ENCODE measurements at places on chromosomes 3 and 15.

DNA sequence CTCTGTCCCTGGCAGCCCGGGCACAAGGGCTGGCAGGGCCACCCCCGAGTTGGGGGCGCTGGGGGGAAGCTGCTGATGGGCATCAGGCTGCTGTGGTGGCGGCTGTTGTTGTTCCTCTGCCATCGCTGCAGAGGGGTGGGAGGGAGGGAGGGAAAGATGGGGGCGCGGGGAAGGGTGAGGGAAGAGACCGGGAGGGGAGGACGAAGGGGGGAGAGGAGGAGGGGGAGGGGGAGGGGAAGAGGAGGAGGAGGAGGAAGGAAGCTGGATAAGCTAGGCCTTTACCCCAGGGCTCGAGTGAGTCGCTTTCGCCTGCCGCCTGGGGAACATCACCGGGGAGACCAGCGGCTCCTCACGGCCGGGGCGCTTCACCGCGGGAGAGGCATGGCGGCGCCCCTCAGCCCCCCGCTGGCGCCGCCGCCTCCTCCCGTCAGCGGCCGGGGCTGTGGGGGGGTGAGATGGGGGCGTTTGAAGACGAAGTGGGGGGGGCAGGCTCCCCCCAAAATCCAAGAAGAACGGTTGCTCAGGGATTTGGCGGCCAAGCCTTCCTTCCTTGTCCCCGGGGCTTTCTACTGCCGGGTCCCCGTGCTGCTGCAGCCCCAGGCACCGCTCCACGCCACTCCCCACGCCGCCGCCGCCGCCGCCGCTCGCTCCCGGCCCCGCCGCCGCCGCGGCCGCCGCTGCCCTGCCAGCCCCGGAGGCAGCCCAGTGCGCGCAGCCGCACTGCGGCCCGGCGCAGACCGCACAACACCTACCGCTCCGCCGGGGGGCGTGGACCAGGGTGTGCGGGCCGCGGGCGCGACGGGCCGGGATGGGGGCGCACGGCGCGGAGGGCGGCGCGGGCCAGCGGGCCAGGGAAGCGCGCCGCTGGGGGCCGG, at the start of gene RFX7:
Gene RFX7, minus strand, starts transcription at position 717 of the 875 bp plus-strand sequence. Its CDS starts 594 bp downstream, at position 123.
- peak within 1 kb of the TSS; percentile 91 for H3K27ac ChIP-seq
- peak; percentile 84 for DNase-seq
- peaks cover 8% of the 10 kb centered on the region for H3K4me1 ChIP-seq
- peak within 1 kb of the TSS; percentile 92 for H3K4me3 ChIP-seq
- no peaks in the 10 kb centered on the region for H3K27me3 ChIP-seq
- no peaks in the 10 kb centered on the region for H3K36me3 ChIP-seq

GRCh38 chr3:151196434-151196833, 6.6 kb downstream of the GPR171 start:
- DNase-seq = no peak
- no peak overlapping the region for H3K27ac ChIP-seq
- H3K27me3 ChIP-seq = no peaks in the 10 kb centered on the region
- no peak overlapping the region for H3K4me3 ChIP-seq
- no peaks in the 10 kb centered on the region for H3K4me1 ChIP-seq
- H3K36me3 ChIP-seq = no peaks in the 10 kb centered on the region

- no peaks in the 10 kb centered on the region for H3K36me3 ChIP-seq
- H3K27me3 ChIP-seq = no peaks in the 10 kb centered on the region
- DNase-seq = no peak
- H3K4me3 ChIP-seq = peak overlapping the region; percentile 33
Observed at GRCh38 chr3:15520185-15520584, 1.3 kb downstream of the COLQ start.

DNA sequence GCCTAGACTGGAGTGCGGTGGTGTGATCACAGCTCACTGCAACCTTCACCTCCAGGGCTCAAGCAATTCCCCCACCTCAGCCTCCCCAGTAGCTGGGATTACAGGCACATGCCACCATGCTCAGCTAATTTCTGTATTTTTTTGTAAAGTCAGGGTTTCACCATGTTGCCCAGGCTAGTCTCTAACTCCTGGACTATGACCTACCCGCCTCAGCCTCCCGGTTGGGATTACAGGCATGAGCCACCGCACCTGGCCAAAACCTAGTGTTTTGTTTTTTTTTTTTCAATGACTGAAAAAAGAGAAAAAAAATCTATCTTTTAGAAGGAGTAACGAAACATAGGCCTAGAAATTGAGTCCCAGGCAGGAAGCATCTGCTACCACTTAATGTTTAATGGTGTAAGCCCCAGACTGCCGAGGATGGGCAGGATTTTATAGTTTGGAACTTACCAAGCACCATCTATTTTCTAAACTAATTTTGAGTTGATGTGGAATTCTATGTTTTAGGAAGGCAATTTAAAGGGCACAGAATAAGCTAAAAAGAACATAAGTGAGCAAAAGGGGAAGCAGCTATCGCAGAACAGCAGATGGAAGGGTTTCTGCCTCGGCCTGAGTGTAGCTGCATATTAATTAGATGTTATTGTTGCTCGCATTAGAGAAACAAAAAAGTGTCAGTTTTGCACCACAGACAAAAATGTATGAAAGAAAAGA, 24.2 kb upstream of the CA12 start:
- no peaks in the 10 kb centered on the region for H3K4me1 ChIP-seq
- H3K4me3 ChIP-seq = no peak overlapping the region
- no peaks in the 10 kb centered on the region for H3K36me3 ChIP-seq
- peaks cover 4% of the 10 kb centered on the region for H3K27me3 ChIP-seq
- DNase-seq = no peak
- H3K27ac ChIP-seq = no peak overlapping the region

GRCh38 chr15:71444032-71444810, 328.9 kb downstream of the THSD4 start:
- no peak for DNase-seq
- no peak overlapping the region for H3K27ac ChIP-seq
- H3K36me3 ChIP-seq = no peaks in the 10 kb centered on the region
- peaks cover 5% of the 10 kb centered on the region for H3K4me1 ChIP-seq
- no peak overlapping the region for H3K4me3 ChIP-seq

DNA sequence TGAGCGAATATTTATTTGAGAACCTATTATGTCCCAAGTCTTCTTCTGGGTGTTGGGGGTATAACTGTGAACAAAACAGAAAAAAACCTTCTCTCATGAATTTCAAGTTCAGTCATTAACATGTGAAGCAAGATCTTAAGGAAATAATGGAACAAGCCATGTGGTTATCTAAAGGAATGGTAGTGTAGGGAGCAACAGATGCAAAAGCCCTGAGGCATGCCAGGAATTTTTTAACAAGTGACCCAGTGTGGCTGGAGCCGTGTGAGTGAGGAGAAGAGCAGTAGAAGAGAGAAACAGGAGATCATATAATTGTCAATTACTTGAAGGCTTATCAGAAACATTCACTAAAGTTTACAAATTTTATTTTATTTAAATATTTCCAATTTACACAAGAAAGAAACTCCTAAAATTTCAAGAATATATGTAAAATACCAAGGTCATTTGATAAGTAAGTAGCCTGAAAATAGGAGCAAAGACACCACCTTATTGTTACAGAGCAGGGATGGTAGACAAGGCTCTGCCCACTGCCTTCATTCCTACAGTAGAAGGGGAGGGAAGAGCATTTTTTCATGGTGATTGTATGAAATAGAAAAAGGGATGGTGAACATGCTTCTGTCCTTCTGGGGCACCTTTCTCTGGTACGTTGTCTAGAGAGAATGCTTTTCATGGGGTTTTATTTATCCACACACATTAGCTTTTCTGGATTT, 345.1 kb downstream of the PLOD2 start:
- H3K36me3 ChIP-seq = no peaks in the 10 kb centered on the region
- H3K27me3 ChIP-seq = no peaks in the 10 kb centered on the region
- DNase-seq = no peak
- H3K4me1 ChIP-seq = no peaks in the 10 kb centered on the region
- H3K27ac ChIP-seq = no peak overlapping the region

- H3K36me3 ChIP-seq = no peaks in the 10 kb centered on the region
- no peak for DNase-seq
- peaks cover 4% of the 10 kb centered on the region for H3K4me1 ChIP-seq
- H3K4me3 ChIP-seq = no peak overlapping the region
- H3K27me3 ChIP-seq = no peaks in the 10 kb centered on the region
Observed at GRCh38 chr3:100602506-100603444, 6.6 kb upstream of the ADGRG7 start.

- no peak for DNase-seq
- no peaks in the 10 kb centered on the region for H3K36me3 ChIP-seq
- H3K4me1 ChIP-seq = no peaks in the 10 kb centered on the region
- H3K27ac ChIP-seq = no peak overlapping the region
- peaks cover 6% of the 10 kb centered on the region for H3K27me3 ChIP-seq
- H3K4me3 ChIP-seq = no peak overlapping the region
Observed at GRCh38 chr3:72597756-72598195, 250.5 kb downstream of the SHQ1 start.

- H3K27me3 ChIP-seq = no peaks in the 10 kb centered on the region
- H3K4me1 ChIP-seq = no peaks in the 10 kb centered on the region
- no peaks in the 10 kb centered on the region for H3K36me3 ChIP-seq
- peak overlapping the region; percentile 70 for H3K27ac ChIP-seq
- no peak for DNase-seq
Observed at GRCh38 chr15:78263907-78264303, 457 bp upstream of the DNAJA4 start.

DNA sequence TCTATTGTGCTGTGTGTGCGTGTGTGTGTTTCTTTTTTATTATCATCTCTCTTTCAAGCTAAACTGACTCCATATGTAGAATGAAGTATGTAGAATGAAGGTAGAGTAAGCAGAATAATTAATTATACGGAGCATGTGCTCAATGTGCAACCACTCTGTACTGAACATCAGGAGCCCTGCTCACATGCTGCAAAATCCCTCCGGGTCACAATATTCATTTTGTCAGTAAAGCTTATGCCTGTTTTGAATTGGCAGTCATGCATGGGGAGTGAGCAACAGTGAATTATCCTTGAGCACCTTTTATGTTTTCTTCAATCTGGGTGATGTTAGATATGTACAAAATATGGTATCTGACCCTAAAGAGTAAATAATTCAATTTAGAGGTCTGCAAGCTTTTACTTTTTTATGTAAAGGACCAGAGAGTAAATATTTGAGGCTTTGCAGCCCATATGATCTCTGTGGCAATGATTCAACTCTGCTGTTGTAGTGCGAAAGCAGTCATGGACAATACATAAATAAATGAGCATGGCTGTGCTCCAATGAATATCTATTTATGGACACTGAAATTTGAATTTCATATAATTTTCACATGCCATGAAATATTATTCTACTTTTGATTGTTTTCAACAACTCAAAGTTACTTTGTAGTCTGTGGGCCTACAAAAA, 199.9 kb downstream of the VGLL3 start:
- H3K4me3 ChIP-seq = no peak overlapping the region
- no peaks in the 10 kb centered on the region for H3K27me3 ChIP-seq
- DNase-seq = no peak
- H3K27ac ChIP-seq = no peak overlapping the region

GRCh38 chr15:56460071-56460470, 4.9 kb downstream of the MNS1 start:
- H3K36me3 ChIP-seq = no peaks in the 10 kb centered on the region
- no peaks in the 10 kb centered on the region for H3K4me1 ChIP-seq
- H3K27me3 ChIP-seq = no peaks in the 10 kb centered on the region
- H3K4me3 ChIP-seq = no peak overlapping the region
- H3K27ac ChIP-seq = no peak overlapping the region

- no peaks in the 10 kb centered on the region for H3K27me3 ChIP-seq
- H3K27ac ChIP-seq = peak overlapping the region; percentile 72
- no peaks in the 10 kb centered on the region for H3K36me3 ChIP-seq
- peak overlapping the region; percentile 84 for H3K4me3 ChIP-seq
- H3K4me1 ChIP-seq = no peaks in the 10 kb centered on the region
Observed at GRCh38 chr3:28575100-28575745, 226.6 kb upstream of the AZI2 start.
